HEK293T (cell line): ENCODE measurements at places on chromosomes 11 and 22.

GRCh38 chr11:80900265-80900664 is 1459.4 kb upstream of the TENM4 start:
- DNase-seq, result no peak

DNA sequence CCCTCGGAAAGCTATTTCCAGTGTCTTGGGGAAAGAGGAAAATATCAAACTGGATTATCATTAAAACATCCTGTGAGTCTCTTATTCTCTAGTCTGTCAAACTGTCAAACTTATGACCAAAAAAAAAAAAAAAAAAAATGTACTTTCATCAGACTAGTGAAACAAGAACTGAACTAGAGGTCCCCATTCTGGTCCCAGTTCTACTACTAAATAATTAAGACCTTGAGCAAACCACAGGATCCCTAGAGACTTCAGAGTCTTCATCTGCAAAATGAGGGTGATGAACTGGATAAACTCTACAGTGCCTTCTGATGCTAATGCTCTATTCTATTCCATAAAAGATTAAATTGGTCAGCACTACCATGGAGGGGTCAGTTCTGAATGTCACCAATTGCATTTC is 105.8 kb downstream of the SERGEF start:
- DNase-seq, result no peak

- no peak for DNase-seq
Observed at GRCh38 chr22:19110064-19110458, 12.2 kb downstream of the DGCR2 start.

- peak; percentile 84 for DNase-seq
Observed at GRCh38 chr22:26461188-26461810, 22.3 kb downstream of the HPS4 start.

DNA sequence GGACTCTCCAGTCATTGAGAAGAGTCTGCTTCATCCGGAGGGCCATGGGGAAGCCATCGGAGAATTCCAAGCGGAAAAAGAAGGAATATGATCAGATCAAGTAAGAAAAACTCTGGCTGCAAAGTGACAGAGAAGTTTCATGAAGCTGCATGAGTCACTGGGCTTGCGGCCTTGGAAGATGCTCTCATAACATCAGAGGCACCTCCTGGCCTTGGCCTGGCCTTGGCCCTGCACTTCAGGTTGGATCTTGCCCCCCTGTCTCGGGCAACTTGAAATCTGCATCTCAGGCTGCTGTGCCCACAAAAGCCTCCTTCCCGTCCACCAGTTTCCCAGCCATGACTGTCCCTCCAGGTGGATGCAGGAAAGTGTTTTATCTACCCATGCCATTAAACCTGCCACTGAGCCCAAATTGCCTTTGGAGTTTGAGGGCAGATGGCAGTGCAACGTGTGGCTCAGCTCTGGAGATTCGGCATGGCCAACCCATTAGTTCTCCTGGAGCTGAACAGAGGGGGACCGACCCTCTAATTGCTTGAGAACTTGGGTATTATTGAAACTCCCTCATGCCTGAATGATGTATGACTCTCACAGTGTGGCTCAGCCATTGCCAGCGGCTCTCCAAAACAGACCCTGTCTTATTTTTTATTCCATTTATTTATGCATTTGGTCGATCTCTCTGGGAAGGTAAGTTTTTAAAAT is 66.7 kb downstream of the SEZ6L start:
- no peak for DNase-seq

GRCh38 chr11:22432291-22433093 is 94.3 kb downstream of the SLC17A6 start:
- DNase-seq, result no peak

- no peak for DNase-seq
Observed at GRCh38 chr11:34002420-34002819, 49.1 kb upstream of the CAPRIN1 start.

GRCh38 chr11:61694946-61695706 is 14.9 kb downstream of the DAGLA start:
- no peak for DNase-seq

DNA sequence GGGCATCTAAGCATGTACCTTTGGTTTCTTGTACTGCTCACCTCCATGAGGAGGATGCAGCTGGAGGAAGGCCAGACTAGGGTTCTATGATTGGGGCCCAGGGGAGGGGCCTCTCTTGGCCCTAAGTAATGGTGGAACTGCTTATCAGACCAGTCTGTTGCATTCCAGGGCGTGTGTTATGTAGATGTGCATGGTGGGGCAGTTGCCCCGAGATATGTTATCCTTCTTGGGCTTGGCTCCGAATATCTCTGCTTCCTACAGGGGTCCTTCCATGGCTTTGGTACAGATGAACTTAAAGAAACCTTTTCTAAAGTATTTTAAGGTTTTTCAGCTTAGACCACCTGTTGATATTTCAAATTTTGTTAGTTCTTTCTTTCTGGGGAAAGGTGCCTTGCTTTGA is 126.0 kb downstream of the SWAP70 start:
- no peak for DNase-seq

- DNase-seq, result no peak
Observed at GRCh38 chr11:9301720-9302119, 12.7 kb downstream of the TMEM41B start.

DNA sequence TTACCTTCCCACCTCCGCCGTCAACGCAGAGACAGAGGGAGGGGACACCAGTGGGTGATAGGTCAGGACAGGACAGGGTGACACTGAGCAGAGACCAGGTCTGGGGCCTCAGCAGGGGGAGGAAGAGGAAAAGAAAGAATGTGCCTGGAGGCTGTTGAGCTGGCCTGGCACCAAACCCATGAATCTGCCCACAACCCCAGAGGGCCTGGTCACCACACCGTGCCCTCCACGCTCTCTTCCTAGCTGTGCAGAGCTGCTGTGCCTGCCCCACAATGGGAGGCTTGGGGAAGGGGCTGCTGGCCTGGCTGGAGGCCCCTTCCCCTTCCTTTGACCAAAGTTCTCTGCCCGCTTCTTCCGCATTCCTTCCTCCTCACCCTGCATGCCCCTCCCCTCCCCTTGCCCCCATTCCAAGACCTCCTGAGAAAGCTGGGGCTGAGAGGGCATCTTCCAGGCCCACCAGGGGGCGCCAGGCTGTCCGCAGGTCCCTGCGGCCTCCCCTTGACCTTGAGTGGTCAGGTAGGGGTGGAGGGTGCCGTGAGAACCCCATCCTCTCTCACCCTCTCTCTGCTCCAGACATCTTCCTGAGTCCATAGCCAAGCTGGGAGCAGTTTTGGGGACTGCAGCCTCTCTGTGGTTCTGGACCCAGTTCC is 11.0 kb upstream of the CACNA1I start:
- DNase-seq, result peak; percentile 51

DNA sequence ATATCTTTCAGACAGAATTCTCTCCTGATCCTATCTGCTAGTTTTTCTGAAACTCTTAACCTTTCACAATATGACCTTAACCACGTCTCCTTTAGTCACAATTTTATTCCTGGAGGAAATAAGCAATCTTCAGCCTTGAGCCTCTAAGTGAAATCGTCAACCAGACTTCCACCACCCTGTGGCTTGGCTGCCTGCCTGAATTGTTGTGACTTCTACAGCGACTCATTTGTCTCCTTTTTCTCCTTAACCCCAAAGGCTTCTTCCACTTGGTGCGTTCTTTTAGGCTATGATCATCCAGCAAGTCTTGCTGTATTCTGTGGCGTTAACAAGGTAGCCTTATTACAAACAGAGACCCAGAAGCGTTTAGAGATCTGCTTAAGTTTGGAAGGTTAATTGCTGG is 535.1 kb upstream of the ARHGAP42 start:
- DNase-seq, result no peak

DNA sequence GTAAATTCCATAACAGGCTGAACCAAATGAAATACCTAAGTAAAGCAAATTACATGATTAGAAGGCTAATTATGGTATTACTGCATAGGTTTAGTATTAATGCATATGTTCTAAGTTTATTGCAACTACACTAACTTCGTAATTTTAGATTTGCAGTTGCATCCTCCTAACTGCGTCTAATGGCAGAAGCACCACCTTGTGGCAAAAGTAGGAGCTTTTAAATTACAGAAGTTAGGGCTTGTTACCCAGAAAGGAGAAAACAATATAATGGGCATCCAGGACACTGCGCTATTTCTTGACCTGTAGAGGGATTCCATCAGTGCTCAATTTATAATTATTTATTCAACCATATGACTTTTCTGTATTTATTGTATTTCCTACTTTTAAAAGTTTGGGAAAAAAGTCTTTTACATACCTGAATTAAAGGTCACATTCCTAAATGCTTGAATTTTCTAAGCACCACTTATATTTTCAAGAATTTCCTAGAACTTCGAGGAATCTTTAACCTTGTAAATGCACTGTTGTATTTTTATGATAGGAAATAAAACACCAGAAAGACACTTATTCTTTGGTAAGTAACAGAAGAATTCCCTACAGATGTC is 16.3 kb upstream of the GPR83 start:
- DNase-seq, result no peak

- peak; percentile 4 for DNase-seq
Observed at GRCh38 chr11:130486987-130487923, 38.8 kb downstream of the ADAMTS15 start.

DNA sequence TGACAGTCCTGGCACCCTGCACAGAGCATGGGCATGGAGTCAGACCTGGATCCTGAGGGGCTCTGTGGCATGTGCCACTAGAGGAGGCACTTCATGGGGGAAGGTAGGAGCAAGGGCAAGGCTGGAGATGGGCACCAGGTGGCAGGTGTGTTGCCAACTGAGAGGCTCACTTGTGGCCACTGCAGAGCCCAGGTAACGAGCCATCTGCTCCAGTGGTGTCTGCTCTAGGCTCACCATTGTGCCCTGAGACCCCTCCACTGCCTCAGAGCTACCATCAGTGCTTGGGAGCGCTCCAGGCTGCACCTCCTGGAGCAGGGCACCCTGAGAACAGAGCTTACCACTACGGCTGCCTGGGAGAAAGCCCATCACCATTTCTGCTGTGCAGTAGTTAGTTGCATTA is 1.3 kb upstream of the ZDHHC8 start:
- no peak for DNase-seq

DNA sequence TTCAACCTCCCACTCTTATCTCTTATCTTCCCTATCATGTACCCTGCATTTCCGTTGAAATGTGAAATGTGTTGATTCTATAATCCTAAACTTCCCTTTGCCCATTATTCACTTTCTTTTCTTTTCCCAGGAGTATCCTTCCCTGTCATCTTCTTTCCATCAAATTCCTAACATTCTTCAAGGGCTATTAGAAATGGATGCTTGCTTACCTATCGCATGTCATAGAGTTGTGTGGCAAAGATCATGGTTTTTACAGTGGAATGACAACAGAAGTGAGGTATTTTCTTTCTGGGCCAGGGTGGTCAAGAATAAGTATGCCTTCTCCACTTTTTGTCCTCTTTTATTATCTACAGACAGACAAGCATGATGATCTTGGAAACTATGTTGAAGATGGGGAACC is 124.4 kb upstream of the SLC5A12 start:
- DNase-seq, result no peak

- no peak for DNase-seq
Observed at GRCh38 chr22:17115945-17116565, 5.1 kb downstream of the TMEM121B start.

DNA sequence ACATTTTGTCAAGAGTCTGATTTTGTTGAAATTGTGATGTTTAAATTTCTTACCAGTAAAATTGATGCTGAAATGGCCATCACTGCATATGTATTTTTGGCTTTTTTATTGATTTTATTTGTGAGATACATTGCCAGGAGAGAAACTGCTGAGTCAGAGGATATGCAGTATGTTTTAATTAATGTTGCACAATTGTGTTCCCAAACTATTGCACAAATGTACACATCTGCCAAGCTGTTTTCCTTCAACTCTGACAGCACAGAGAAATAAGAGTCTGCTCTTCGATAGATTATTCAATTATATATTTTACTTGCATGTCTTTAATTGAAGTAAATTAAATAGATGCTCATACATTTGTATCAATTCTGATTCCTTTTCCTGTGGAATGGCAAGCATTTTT is 640.2 kb upstream of the LUZP2 start:
- DNase-seq, result no peak

DNA sequence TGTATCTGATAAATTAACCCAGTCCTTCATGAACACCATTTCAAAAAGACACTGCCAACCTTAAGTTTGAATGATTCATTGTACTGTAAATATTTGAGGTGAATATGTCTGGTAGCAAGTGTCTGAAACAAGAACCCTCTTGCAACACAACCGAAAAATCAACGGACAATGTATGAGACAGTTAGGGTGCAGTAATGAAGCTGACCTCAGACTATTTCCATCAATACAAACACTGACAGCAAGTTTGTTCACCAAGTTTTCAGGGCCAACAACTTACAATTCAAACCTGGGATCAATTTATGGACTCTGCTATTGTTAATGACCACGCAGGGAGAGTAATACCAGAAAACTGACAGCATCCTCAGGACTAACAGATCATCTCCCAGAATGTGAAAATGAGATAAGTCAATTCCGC is 126.3 kb downstream of the CADM1 start:
- DNase-seq, result no peak

DNA sequence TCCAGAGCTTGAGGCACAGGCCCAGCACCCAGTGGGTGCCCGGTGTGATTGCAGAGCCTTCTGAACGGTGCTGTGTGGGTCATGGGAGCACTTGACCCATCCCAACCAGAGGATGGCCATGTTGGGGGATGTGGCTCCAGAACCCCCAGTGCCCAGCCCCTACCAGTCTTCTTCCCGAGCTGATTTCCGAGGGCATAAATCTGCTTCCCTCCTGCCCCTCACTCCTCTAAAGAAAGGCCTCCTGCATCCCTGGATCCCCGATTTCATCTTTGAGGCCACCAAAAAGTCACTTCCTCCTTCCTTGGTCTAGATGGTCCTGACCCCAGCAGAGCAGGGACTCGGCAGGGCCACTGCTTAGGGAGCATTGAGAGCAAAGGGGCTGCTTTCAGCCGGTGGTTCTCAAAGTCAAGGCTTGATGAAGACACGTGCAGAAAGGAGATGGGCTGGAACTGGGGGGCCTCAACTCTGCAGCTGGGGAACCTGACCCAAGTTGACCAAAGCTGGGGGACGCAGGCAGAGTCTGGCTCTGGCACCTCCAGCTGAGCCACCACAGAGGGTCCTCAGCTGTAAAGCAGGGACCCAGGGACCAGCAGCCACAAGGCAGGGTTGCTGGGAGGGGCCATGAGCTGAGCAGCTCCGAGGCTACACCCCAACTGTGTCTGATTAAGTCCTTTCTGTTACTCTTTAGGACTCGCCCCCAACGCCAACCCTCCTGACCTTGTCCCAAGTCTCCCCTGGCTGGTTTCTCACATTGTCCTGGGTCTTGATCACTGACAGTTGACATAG is 56.6 kb downstream of the LINC01488 start:
- no peak for DNase-seq

DNA sequence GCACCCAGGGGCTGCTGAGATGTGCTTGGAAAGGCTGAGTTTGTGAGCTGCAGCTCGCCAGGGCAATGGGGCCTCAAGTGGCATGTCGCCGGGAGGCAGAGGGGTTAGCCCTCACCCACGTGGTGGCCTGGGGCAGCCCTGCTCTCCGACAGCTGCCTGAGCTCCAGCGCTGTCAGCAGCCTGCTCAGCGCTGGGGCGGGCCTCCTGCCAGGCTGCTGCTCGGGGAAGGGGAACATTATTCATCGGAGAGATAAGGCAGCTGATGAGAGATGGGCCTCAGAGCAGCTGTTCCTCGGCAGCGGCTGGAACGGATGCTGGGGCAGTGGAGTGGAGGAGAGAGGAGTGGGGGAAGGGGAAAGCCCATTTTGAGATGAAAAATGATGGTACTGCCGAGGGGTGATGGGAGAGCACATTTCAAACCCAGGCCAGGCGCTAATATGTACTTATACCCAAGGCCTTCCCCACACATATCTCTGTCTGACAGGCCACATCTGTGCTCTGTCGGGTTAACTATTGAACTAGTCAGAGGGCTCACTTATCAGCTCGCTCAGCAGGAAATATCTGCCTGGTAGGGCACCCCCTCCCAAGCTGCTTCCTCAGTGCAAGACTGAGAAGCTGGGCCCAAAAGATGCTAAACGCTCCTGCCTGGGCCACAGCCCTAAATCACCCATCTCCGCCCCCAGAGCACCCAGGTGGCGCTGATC is 79.5 kb downstream of the TIMP3 start:
- DNase-seq, result peak; percentile 53
